Activated T-helper 1 cell treated with anti-CD3 and anti-CD28 coated beads, Interleukin-12 subunit alpha, Interleukin-12 subunit beta, Interleukin-2, Interleukin-4 antibody, amounts not matched to agents 30 ng/mL and 10 ng/mL and 1 ng/mL, durations not matched to agents 14 hours and 24 hours and 36 hours (primary cell): ENCODE measurements at places on chromosomes 3 and 15.

- no peak for DNase-seq
Observed at GRCh38 chr15:87167055-87167454, 1087.4 kb downstream of the AGBL1 start.

- DNase-seq: no peak
Observed at GRCh38 chr15:99969261-99969920, 236.2 kb upstream of the LYSMD4 start.

GRCh38 chr15:100627789-100628395 lies 25.5 kb downstream of the ASB7 start:
- DNase-seq: peak; percentile 48

GRCh38 chr3:14701676-14702075 lies 26.7 kb downstream of the C3orf20 start:
- DNase-seq: no peak
